Stimulated activated CD4-positive, alpha-beta T cell treated with anti-CD3 and anti-CD28 coated beads, Interleukin-15, amount 100 ng/mL, for 1 hour (primary cell): ENCODE measurements at places on chromosomes 4 and X.

GRCh38 chrX:101040197-101040596 is 11.7 kb downstream of the TRMT2B start:
- DNase-seq, result no peak

DNA sequence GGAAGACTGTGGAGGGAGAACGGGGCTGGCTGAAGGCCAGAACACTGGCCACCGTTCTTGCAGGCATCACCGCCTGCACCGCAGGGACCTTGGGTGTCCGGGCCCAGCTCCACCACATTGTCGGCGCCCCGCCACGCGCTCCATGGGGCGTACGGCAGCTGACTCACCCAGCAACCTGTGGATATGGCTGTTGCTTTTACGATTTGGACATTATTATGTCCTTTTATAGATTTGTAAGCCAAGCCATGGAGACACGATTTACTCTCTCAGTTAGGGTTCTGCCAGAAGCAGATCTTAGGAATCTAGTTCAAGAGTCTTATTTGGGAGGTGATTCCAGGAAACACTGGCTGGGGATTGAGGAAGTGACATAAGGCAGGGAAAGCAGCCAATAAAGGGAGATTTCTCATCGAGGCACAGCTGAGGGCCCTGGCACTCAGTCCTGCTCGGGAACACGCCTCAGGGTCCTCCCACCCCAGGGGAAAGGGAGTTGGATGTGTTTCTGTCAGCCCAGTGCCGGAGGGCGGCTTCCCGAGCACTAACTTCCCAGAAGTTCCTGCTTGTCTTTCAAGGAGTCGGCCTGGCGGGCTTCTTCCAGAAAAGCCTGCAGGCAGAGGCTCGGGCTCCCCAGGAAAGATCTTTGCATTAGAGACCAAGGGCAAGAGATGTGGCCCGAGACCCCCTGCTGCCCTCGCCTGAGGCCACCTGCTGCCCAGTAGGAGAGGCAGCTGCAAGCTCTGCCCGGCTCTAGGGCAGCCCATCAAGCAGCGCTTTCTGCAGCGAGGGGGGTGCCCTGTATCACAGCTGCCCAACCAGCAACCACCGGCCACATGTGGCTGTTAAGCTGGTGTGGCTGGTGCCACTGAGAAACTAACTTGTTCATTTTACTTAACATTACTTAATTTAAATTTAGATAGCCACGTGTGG is 52.9 kb downstream of the CRMP1 start:
- no peak for DNase-seq

DNA sequence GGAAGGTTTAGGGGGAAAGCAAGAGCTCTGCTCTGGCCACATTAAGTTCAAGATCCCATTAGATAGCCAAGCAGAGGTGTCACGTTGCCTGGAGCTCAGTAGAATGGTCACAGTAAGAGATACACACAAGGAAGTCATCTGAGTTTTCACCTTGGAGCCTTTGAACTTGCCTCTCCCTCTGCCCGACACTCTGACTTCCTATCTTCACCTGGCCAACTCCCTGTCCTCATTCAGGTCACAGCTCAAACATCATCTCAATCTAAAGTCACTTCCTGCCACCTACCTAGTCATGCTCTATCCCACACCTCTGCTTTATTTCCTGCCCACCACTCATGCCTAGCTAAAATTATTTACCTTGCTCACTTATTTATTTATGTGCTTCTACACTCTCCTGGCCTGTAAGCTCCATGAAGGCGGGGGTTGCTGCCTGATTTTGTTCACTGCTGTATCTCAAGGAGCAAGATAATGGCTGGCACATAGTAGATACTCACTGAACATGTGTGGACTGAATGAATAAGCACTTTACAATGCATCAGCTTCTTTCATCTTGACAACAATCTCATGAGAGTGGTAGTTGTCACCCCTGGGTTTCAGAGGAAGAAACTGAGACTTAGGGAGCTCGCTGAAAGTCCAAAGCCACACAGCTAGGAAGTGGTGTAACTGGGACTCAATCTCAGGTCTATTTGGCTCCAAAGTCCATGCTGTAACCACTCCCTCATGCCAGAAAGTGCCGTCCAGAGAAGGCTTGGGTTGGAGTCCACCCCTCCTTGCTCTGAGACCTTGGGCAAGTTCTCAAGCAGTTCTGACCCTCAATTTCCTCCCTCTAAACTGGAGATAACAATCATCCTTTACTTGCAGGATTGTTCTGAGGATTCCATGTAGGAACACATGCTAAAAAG is 40.3 kb downstream of the EFNB1 start:
- DNase-seq, result no peak

DNA sequence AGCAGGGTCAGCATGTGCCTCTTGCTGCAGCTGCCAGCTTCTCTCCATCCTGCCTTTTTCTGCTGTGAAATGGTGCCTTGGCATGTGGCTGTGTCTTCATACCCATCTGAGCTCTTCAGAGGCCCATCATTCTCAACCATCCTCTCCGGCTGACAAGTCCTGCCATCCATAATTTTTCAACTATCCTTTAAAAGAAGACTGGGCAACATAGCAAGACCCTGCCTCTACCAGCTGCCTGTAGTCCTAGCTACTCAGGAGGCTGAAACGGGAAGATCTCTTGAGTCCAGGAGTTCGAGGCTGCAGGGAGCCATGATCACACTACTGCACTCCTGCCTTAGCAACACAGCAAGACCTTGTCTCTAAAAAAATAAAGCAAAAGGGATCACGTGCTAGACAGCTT is 64.2 kb upstream of the TTC29 start:
- DNase-seq, result no peak

GRCh38 chrX:70096052-70096451 is 33.8 kb downstream of the OTUD6A start:
- DNase-seq, result no peak

- no peak for DNase-seq
Measured at GRCh38 chr4:82053396-82053795, 320.4 kb downstream of the HNRNPD start.

GRCh38 chr4:185127021-185127925 is 15.8 kb upstream of the SLC25A4 start:
- no peak for DNase-seq

DNA sequence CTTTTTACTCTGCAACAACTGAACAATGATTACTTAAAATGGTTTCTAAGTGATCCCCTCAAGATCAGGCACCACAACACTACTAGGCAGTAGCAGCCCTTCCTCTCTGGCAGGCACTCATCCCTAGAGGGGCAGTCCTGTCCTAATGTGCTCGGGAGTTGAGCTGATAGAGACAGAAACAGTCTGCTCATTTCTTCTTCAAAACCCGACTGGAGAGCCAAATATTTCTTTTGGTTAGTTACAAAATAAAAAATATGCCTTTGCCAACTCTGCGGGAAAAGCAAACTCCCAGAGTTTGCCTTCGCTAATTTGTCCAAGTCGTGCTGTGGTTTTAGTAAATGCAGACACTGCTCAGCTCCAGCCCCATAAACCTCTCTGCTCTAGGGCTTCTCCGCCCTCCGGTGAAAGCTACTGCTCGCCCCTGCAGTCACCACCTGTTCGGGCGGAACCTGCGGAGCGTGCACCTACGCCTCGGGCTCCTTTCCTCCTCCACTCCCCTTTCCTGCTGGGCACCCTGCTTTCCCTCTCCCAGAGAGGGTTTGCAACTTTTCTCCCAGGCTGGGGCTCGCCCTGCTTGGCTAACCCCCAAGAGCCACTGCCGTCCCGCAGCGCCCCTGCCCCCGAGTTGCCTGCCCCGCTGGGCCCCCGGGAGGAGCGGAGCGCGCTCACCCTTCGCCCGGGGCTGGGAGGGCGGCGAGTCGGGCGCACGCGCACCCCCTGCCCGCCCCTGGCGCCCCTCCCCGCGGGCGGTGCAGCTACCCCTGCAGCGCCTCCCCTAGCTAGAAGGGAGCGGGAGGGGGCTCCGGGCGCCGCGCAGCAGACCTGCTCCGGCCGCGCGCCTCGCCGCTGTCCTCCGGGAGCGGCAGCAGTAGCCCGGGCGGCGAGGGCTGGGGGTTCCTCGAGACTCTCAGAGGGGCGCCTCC is at the start of gene NPNT:
TSS of gene NPNT (plus strand) at position 812 of the 923 bp plus-strand sequence. CDS start 182 bp downstream, outside the sequence.
- DNase-seq, result no peak

GRCh38 chrX:3541336-3541735 is 172.1 kb downstream of the PRKX start:
- DNase-seq, result no peak

DNA sequence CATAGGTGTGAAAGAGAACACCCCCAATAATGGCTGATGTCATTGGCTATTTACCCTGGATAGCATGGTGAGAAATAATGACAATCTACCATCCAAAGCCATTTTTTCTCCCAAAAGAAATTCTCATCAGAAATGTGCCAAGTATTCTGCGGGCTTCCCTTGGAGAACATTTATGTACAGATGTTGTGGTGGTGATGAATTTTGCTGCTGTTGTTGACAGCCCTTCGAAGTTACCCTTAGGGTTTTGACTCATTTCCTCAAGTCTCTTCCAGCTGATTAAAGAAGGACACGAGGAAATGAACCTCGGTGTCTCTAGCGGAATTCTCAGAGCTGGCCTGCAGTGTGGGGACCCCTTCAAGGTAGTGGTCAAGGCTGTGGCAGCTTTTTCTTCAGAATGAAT is 3.4 kb downstream of the KIT start:
- no peak for DNase-seq

GRCh38 chrX:21723084-21723483 is 34.8 kb downstream of the SMPX start:
- no peak for DNase-seq

GRCh38 chr4:185634066-185634652 is 98.9 kb upstream of the PDLIM3 start:
- no peak for DNase-seq

DNA sequence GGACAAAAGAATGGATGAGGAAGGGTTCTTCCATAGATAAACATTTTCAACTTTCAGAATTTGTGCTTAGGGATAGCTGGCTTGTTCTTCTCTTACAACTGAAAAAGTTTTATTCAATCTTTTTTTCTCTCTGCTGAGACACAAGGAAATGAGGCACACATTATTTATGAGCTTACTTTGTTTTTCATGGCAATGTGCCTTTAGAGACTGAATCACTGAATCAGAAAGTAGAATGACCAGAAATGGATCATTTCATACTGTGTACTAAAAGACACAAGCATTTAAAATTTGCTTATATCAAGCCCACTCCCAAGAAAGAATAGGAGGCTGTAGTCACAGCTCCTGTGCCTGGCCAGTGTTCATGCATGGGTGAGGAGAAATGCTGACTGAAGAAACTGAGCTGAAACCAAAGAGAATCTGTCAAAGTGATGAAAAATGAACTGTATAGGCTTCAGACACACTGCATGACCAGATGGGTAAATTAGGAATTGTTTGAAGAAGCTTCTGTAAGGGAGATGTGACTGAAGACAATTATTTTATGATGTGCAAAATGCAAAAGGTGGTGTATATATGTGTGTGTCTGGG is 413.8 kb downstream of the RAPGEF2 start:
- DNase-seq, result no peak

- DNase-seq, result no peak
Measured at GRCh38 chr4:95415346-95415771, 133.4 kb downstream of the UNC5C start.

DNA sequence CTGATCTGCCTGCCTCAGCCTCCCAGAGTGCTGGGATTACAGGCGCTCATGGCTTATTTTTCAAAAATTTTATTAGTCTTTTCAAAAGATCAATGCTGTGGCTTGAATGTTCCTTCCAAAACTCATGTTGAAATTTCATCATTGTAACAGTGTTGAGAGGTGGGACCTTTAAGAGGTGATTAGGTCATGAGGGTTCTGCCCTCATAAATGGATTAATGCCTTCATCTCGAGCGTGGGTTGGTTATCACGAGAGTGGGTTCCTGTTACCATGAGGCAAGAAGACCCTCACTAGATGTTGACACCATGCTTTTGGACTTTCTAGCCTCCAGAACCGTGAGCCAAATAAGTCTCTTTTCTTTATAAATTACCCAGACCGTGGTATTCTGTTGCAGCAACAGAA is 30.3 kb downstream of the EIF2S3 start:
- no peak for DNase-seq

DNA sequence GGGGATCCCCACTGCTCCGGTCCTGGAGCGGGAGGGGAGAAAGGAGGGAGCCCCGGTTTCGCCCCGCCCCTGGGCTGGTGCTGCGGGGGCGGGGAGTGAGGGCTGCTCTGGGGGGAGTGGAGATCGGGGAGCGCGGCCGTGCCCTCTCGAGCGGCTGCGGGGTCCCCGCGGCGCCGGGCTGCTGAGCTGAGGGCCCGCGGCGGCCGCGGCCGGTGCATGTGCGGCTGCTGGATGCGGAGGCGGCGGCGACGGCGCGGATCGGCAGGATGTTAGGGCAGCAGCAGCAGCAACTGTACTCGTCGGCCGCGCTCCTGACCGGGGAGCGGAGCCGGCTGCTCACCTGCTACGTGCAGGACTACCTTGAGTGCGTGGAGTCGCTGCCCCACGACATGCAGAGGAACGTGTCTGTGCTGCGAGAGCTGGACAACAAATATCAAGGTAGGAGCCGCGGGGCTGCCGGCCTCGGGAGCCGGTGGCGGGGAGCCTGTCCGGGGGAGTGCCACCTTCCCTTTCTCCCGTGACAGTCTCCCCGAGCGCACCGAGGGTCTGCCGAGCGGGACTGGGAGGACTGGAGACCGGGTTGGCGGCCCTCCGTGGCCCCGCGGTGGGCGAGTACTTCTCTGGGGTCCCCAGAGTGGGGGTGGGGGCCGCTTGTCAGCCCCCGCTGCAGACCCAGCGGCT is at the start of gene ING2:
TSS of gene ING2 (plus strand) at position 129 of the 681 bp plus-strand sequence. CDS start at position 267, 138 bp downstream.
- no peak for DNase-seq

DNA sequence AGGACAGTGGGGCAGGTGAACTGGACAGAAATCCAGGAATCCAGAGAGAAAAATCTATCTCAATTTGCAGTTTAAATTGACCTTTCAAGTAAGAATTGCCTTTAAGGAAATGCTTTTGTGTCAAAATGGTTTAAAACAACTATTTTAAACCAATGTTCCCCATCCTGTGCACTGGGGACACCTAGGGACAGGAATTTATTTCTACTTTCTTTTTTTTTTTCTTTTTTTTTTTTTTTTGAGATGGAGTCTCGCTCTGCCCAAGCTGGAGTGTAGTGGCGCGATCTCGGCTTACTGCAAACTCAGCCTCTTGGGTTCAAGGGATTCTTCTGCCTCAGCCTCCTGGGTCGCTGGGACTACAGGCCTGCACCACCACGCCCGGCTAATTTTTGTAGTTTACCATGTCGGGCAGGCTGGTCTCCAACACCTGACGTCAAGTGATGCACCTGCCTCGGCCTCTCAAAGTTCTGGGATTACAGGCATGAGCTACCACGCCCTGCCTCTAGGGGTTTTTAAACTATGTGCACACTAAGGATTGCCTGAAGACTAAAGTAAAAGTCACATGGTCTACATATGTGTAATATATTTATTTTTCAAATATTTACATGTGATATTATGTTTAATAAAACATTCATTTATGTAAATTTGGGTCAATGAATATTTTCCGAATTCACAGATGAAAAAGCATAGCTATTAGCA is 1213.4 kb downstream of the STIM2 start:
- DNase-seq, result no peak

GRCh38 chr4:1504595-1505500 is 98.6 kb upstream of the NKX1-1 start:
- DNase-seq, result no peak

GRCh38 chrX:78658845-78659744 is at the start of gene RTL3:
Gene RTL3 (minus strand): TSS chrX:78659328. CDS start chrX:78658420, 908 bp downstream.
- no peak for DNase-seq

- no peak for DNase-seq
Measured at GRCh38 chr4:87236861-87237260, 16.4 kb upstream of the KLHL8 start.

- no peak for DNase-seq
Measured at GRCh38 chr4:55386073-55386472, 9.7 kb upstream of the TMEM165 start.
